ENCODE measurements at places on chromosomes 12 and 14. TPM values are rescaled to one million over a fixed set of nuclear protein-coding genes. Genes with fewer than 3 reads are reported as not detected.

MANSC1 gene
- 25.2 TPM for polyA plus RNA-seq

TMEM179 gene
- polyA plus RNA-seq, result 0.90 TPM

NXPH4 gene
- polyA plus RNA-seq, result 5.6 TPM

BEGAIN gene
- polyA plus RNA-seq, result 2.4 TPM

PKP2 gene
- 21.3 TPM for polyA plus RNA-seq

TNFRSF1A gene
- polyA plus RNA-seq, result 77.6 TPM

ANKRD33 gene
- 0.36 TPM for polyA plus RNA-seq

PXN gene
- 56.7 TPM for polyA plus RNA-seq

OR10G2 gene
- not detected for polyA plus RNA-seq

SUSD6 gene
- 19.4 TPM for polyA plus RNA-seq

RNASE13 gene
- 0.40 TPM for polyA plus RNA-seq

PPM1H gene
- 26.9 TPM for polyA plus RNA-seq

RNASE3 gene
- polyA plus RNA-seq, result 1.5 TPM

SART3 gene
- 61.6 TPM for polyA plus RNA-seq

UBE3B gene
- polyA plus RNA-seq, result 38.8 TPM

FGF6 gene
- polyA plus RNA-seq, result not detected

AMN gene
- 52.1 TPM for polyA plus RNA-seq

MANSC4 gene
- 0.44 TPM for polyA plus RNA-seq

HCAR3 gene
- 0.19 TPM for polyA plus RNA-seq

RGS6 gene
- polyA plus RNA-seq, result 1.4 TPM

TRAF3 gene
- 16.2 TPM for polyA plus RNA-seq

SSTR1 gene
- 2.1 TPM for polyA plus RNA-seq
